GM18507 (cell line): ENCODE measurements at places on chromosomes 1 and 21.

DNA sequence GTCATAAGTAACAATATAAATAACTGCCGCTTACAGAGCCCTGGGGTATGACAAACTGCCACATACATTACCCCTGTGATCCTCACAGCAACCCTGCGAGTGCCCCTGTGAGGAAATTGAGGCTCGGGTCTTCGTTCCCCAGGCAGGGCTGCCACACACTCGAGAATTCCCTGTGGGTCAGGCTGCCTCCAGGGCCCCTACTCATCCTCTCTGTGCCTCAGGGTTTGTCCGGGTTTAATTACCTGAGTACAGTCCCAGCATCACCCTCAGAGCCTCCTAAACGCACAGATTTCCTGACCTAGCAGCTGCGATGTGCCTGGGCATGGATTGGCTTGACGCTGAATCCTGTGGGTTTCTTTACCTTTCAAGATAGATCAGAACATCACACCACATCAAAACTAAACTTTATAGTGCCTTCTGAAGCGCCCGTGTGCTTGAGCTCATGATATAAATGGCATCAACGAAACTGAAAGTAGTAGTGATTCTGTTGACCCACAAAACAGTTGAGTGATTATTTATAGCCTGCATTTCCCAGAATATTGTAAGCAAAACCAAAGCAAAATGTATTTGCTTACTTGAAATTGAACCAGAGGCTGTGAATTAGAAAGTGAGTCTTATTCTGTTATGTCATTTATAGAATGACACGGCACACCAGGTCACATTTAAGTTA lies 14.0 kb downstream of the SLC37A1 start:
- DNase-seq: no peak

DNA sequence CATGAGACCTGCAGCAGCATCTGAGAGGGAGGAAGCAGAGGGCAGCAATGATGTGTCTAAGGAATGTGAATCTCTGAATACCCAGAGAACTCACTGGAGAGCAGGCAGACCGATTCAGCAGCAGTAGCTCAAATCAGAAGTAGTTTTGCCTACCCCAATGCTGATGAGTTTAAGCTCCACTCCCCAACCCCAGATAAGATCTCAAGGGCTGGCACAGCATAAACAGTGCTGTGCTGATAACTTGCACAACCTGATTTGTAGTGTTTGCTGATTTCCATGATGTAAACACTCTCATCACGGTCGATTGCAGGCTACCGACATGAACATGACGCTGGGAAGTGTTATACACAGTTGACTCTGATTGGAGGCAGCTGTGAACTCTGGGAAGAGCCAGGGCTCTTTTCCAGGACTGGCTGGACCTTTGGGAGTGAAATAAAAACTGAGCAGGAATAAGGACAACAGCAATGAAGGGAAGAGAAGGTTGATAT lies 11.2 kb upstream of the HMGCS2 start:
- no peak for DNase-seq

DNA sequence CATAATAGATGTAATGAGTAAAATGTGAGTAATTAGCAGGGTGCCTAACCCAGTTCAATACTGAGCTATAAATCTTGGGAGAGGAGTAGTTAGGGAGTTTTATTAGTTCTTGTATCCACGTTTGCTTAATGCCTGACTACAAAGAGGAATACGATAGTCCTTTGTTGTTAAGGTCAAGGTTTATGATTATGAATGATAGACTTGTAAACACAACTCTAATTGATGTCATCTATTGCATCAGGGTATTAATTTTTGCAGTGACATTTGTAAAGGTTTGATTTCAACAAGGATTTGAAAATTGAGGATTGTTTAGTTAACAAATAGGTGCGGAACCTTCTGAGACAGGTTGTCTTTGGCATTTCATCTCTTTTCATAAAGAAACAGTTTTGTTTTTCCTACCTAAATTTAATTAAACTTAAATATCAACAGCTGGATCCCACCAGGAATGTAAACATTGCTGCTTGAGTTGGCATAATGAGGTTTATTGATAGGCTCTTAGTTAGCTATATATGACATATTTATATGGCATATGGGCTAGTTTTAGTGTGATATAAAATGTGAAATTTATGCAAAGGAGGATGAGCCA lies 9.7 kb downstream of the SOAT1 start:
- DNase-seq: no peak

GRCh38 chr1:247268390-247269045 lies 12.6 kb downstream of the VN1R5 start:
- no peak for DNase-seq

DNA sequence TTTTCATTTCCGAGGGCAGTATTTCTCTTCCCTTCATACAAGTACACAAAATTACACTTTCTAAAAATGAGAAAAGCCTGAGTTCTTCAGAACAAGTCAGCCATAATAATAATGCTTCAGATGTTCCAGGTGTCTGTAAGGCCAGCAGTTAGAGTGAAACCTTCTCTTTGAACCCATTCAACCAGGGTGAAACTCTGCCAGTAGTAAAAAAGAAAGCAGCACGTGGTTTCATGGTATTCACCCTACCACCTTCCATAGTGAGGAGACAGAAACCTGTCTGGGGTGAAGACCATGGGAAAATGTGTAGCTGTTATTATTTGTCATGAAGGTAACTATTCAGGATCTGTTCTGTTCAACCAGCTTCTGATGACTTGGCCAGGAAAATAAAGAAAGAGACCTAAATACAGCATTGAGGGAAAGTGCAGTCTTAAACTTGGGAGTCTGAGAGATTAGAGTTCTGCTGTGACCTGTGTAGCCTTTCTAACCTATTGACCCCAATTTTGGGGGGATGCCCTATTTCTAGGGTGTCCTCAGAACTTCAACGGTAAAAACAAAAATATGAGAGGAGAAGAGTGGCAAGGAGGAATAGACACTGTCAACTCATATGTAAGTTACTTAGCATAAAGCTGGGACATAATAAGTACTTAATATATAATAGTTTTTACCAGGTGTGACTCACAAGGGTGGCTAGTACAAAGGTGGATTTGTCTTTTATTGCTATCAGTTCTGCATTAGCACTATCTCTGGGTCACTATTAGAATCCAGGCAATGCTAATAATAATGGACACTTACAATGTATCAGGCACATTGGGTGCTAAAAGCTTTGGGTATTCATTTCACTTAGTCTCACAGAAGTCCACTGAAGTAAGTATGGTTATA lies 70.0 kb upstream of the TNFSF4 start:
- no peak for DNase-seq

DNA sequence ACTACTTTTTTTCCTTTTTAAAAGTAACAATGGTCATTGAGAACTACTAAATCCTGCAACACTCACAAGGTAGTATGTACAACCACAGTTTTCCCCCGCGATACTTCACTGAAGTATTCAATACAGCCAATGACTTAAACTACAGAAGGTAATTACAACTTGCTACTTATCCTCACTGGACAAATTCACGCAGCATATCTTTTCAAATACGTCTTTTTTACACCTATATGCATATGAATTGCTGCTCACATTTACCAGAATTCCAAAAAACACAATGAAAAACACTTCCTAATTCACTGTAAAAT lies 12.4 kb downstream of the NRIP1 start:
- no peak for DNase-seq

DNA sequence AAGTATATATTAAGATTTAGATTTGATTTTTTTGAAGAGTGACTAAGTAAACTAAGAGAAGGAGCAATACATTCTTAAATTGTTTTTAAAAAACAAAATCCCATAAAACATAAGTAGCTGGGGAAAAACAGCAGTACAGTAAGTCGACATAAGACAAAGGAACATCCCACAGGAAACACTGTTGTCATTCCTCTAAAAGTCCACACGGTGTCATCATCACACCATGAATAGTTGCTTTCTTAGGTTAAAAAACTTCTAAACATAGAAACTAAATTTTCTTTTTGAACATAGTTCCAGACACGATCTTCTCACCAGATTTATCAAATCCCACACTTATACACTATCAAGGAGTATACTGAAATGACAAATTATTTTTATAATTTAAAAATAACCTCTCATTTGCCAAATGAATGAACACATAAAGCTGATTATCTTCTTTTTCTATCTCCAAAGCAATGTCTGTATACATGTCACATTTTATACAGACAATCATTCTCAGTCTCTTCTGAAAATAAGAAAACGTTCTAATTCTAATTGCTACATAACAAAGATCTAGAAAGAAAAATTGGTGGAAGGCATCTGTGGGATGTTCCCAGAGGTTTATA lies 15.8 kb downstream of the ODF2L start:
- no peak for DNase-seq

DNA sequence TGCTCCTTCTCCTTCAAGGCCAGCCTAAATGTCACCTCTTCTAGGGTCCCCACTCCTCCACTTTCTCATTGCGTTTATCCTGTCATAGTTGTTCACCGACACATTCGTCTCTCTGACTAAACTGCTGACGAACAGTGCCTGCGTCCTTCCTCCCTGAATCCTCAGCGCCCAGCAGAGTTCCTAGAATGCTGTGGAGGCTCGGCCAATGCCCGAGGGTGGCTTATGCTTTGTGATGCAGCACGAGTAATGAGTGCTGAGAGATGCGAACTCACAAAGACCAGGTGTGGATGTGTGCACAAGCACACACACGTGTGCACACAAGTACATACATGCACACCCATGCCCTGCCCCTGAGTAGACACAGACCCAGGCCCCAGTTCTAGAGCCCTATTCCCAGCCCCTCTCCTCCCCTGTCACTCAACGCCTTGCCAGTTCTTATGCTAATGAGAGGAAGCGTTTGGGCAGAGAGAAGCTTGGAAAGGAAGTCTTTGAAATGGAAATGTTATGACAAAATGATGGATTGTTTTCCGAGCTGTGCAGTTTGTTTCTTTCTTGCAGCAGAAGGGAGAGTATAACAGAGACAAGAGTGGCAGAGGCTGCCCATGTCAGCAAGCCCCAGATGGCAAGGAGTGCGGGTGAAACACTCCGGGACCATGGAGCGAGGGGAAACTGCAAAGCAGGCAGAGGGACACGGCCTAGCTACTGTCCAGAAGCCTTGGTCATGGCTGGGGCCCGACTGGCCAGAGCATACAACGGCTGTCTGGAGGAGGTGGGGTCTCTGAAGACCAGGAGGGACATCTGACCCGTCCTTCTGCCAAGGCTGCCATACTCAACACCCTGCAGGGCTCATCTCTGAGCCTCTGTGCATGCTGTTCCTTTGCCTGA lies 24.2 kb downstream of the KCNA10 start:
- DNase-seq: no peak

DNA sequence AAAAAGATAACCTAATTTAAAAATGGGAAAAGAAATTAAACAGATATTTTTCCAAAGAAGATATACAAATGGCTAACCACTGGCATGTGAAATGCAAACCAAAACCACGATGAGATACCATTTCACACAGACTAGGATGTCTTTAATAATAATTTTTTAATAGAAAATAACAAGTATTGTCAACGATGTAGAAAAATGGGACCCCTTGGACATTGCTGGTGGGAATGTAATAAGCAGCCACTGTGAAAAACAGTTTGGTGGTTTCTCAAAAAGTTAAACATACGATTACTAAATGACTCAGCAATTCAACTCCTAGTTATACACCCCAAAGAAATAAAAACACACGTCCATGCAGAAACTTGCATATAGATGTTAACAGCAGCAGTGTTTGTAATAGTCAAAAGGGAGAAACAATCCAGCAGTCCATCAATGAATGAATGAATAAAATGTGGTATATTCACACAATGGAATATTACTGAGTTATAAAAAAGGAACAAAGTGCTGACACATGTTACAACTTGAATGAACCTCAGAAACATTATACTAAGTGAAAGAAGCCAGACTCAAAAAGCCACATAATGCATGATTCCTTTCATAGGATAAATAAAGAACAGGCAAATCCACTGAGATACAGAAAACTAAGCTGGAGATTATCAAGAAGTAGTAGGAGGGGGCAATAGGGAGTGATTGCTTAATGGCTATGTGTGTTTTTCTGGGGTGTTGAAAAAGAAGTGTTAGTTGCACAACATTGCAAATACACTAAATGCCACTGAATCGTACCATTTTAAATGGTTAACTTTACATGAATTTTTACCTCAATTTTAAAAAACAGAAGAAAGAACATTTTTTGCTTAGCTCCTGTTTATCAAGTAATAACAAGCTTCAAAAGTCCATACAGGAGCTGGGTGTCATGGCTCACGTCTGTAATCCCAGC lies 4.1 kb downstream of the PPT1 start:
- no peak for DNase-seq

- no peak for DNase-seq
Measured at GRCh38 chr1:64645735-64646134, 99.1 kb upstream of the RAVER2 start.

- no peak for DNase-seq
Measured at GRCh38 chr1:28813931-28814465, 2.0 kb downstream of the OPRD1 start.

GRCh38 chr1:203342192-203342940 lies 8.6 kb downstream of the FMOD start:
- DNase-seq: peak; percentile 43

GRCh38 chr1:191641420-191642260 lies 516.6 kb upstream of the RGS18 start:
- no peak for DNase-seq

DNA sequence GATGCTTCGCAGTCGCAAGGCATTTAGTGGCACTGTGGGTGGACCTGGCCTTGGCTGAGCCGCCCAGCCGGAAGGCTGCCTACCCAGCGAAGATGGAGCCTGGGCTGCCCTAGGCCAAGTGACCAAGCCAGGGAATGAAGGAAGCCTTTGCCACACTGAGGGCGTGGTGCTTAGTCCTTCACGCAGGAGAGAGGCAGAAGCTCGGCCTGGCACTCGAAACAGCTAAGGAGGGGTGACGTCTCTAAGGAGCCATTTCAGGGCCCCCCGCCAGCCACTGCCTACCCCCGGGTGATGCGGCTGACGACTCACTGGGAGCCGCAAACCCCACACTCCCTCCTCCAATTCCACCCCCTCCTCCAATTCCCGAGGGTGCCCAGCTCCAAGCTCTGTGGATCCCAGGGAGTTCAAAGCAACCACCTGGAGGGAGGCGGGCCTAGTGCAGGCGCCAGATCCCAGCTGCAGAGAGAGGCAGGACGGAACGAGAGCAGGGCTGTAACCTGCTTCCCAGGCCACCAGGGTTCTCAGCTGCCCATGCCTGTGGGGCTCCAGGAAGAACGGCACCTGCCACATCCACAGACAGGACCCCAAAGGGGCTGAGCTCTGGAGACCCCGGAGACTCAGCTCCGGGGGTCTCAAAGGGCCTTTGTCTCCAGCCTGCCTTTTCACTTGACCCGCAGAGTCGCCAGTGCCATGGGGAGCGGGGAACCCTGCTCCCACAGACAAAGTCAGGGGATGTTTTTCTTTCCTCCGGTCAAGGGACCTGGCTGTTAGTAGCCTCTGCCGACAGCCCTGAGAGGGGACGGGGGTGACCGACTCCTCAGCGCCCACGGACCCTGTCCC lies 75.8 kb downstream of the ARHGEF16 start:
- no peak for DNase-seq

DNA sequence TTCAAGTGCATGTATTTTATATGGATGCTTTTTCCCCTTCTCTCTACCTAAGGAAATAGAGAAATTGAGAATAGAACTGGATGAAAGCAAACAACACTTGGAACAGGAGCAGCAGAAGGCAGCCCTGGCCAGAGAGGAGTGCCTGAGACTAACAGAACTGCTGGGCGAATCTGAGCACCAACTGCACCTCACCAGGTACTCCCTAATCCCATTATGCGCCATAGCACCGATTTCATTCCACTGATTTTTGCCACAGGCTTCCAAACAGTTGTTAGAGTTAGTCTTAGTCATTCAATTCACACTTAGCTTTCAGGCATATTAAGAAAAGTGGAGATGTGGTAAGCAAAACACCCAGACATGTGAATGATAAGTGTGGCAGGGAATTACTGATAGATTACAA lies 122.8 kb downstream of the SDCCAG8 start:
- DNase-seq: no peak

- no peak for DNase-seq
Measured at GRCh38 chr1:7460807-7461206, 310.3 kb upstream of the VAMP3 start.
